Pancreas (tissue), 10 donors: ENCODE measurements at places on chromosomes 4 and X. TPM values are rescaled to one million over a fixed set of nuclear protein-coding genes. Genes with fewer than 3 reads are reported as not detected.

Gene DCX
- total RNA-seq, result 0.03 TPM

Gene CT45A1
- total RNA-seq, result not detected

Gene PPM1K
- 19.4 TPM for total RNA-seq

Gene EGF
- total RNA-seq, result 25.1 TPM

Gene UGT2B11
- not detected for total RNA-seq

Gene HS6ST2
- 3.1 TPM for total RNA-seq

Gene SHISA3
- total RNA-seq, result not detected

DNA sequence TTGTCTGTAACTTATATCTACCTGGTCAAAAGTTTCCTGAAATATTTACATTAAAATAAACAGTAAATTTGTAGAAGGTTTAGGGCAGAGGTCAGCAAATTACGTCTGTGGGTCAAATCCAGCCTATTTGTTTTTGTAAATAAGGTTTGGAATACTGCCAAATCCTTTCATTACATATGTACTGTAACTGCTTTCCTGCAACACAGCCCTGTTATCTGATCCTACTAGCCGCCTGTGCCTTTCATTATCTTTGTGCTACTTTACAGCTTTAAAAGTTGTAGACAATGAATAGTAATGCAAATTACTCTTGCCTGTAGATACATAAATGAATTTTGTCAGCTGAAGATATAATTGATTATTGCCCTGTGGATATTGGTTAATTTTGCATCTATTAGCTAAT, 369.6 kb upstream of the SLC7A11 start:
- H3K36me3 ChIP-seq, result no peaks in the 10 kb centered on the region
- no peak overlapping the region for H3K4me3 ChIP-seq
- H3K27ac ChIP-seq, result no peak overlapping the region
- no peaks in the 10 kb centered on the region for H3K4me1 ChIP-seq
- no peak for DNase-seq
- H3K27me3 ChIP-seq, result no peaks in the 10 kb centered on the region

GRCh38 chrX:53440101-53440500, 5.9 kb upstream of the HSD17B10 start:
- DNase-seq, result no peak
- H3K27me3 ChIP-seq, result no peaks in the 10 kb centered on the region
- H3K27ac ChIP-seq, result no peak overlapping the region
- no peaks in the 10 kb centered on the region for H3K36me3 ChIP-seq
- no peaks in the 10 kb centered on the region for H3K4me1 ChIP-seq
- H3K4me3 ChIP-seq, result no peak overlapping the region

DNA sequence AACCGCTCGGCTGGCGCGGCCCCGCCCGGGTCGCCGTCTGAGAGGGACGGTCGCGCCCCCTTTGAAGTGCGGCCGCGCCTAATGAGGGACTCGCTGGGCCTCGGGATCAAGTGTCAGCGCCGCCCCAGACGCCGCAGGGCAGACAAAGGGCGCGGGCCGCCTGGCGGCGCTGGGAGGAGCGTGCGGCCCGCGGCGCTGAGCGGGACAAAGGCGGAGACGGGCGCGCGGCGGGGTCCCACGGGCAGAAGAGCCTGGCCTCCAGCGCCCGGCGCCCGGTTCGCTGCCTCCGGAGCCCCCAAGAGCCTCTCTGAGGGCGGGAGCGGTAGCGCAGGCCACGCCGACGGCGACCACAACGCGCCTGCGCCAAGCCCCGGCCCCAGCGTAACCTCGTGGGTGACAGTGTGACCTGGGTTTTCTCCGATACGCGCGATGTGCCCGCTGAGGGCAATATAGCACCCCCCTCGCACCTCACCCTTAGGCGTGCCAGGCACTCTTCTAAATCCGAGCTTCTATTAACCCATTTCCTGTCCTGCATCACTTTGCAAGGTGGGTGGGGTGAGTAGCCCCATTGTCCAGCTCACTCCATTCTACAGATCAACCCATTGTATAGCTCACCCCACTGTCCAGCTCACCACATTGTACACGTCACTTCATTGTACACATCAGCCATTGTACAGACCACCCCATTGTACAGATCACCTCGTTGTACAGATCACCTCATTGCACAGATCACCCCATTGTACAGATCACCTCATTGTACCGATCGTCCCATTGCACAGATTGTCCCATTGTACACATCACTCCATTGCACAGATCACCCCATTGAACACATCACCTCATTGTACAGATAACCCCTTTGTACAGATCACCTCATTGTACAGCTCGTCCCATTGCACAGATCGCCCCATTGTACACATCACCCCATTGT, 33.7 kb upstream of the STX18 start:
- no peaks in the 10 kb centered on the region for H3K36me3 ChIP-seq
- DNase-seq, result peak; percentile 59
- no peaks in the 10 kb centered on the region for H3K4me1 ChIP-seq

DNA sequence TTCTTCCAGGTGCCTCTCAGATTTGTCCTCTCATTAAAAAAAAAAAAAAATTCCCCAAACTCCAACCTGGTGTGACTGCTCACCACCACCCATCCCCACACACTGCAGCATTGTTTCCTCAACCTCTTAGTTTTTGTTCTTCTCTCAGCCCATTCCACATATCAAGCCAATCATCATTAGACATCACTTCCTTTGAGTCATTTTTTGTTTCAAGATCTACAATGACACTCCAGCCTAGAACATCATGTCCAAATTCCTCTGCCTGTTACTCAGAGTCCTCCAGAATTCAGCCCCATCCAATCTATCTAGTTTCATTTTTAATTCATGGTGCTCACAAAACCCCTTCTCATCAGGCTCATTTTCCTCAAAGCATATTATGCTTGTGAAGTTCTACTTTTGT, 262.5 kb upstream of the TEX13A start:
- DNase-seq, result no peak
- no peaks in the 10 kb centered on the region for H3K4me1 ChIP-seq
- no peak overlapping the region for H3K4me3 ChIP-seq
- no peaks in the 10 kb centered on the region for H3K27me3 ChIP-seq
- H3K36me3 ChIP-seq, result no peaks in the 10 kb centered on the region

GRCh38 chrX:154420402-154420756, 8.1 kb upstream of the ATP6AP1 start:
- no peaks in the 10 kb centered on the region for H3K27me3 ChIP-seq
- H3K27ac ChIP-seq, result no peak overlapping the region
- no peak for DNase-seq
- H3K4me1 ChIP-seq, result no peaks in the 10 kb centered on the region
- no peak overlapping the region for H3K4me3 ChIP-seq

DNA sequence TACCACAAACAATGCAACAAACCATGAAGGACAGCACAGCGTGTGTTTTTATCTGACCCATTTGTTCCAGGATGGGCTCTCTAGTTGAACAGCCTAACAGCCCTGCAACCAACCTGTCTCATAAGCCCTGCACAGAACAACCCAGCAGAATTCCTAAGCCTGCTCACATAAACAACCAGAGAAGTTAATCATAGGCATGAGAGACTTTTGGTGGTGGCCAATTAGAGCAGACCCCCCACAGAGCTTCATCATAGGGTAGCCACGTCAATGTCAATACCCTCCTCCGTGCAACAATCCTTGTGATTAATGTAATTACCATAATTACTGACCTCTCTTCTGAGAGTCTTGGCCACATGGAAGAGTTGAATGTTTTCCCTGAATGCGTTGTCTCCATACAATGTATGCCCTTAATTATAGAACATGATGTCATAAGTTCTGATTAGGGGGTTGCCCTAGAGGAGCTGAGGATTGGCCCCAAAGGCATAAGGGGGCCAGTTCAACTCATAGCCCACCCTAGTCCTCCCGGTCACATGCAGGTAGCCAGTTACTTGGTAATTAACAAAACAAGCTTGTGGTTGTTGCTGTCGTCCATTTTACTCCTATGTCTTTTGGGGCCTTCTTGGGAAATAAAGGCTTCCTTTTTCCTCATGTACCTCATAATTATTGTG, 92.7 kb downstream of the SYNPO2 start:
- no peaks in the 10 kb centered on the region for H3K4me1 ChIP-seq
- no peaks in the 10 kb centered on the region for H3K27me3 ChIP-seq
- no peak for DNase-seq
- no peaks in the 10 kb centered on the region for H3K36me3 ChIP-seq
- no peak overlapping the region for H3K27ac ChIP-seq

DNA sequence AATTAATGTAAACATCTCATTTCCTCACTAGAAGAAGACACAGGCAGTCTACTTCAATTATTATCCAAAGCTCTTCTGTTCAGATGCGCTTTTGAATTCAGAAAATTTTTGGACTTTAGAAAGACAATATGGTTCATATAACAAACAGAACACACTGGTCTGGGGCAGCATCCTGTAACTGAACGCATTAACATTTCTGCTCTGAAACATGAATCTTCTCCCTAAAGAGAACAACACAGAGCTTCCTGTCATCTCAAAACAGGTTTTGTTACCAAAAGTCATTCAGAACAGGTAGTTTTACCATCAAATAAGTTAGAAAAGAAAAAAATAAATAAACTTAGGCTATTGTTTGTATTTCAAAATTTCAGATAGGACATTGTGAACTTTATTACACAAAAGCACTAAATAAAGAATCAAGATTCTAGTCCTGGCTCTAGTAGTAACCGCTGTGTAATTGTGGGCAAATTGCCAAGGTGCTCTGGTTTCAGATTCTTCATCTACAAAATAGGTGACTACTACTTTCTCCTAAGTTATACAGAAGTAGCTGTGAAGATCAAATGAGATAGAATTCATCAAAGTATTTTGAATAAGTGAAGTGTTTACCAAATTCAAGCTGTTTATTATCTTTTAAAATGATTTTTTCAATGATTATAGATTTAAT, 252.3 kb upstream of the RASGEF1B start:
- no peaks in the 10 kb centered on the region for H3K27me3 ChIP-seq
- no peak overlapping the region for H3K4me3 ChIP-seq
- DNase-seq, result no peak
- H3K36me3 ChIP-seq, result no peaks in the 10 kb centered on the region

- H3K36me3 ChIP-seq, result no peaks in the 10 kb centered on the region
- no peaks in the 10 kb centered on the region for H3K4me1 ChIP-seq
- DNase-seq, result no peak
Observed at GRCh38 chr4:98862371-98862770, 66.6 kb downstream of the EIF4E start.

- DNase-seq, result peak; percentile 65
- H3K4me3 ChIP-seq, result peak within 1 kb of the TSS; percentile 43
- H3K27ac ChIP-seq, result no peak within 1 kb of the TSS
- no peaks in the 10 kb centered on the region for H3K36me3 ChIP-seq
- H3K4me1 ChIP-seq, result no peaks in the 10 kb centered on the region
- H3K27me3 ChIP-seq, result no peaks in the 10 kb centered on the region
Observed at GRCh38 chrX:76427560-76428242, at the start of gene MAGEE1. MAGEE1 (plus strand) TSS chrX:76427710; CDS start chrX:76427931, 221 bp downstream.

DNA sequence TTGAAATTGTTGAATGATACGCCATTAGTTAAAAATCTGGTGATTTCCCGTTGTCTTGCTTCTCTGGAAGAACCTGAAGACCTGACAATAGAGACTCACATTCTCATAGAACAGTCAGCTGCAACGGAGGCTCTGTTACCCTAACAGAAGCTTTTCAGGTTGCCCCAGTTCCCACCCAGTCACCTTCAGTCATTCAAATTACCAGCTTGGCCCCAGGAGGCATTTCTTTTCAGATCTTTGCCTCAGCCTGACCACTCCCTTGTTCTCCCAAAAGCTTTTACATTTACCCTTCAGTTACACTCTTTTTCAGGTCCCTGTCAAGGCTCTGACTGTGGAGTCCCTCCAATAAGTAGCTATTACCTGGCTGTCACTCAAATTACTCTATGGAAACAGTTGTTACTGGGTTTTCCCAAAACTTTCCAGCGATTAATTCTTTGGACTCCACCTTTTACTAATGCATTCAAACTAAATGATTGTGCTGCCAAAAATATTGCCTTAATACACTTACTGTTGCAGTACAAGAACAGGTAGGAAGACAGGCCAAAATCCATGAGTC, 162.2 kb upstream of the FTHL17 start:
- no peak overlapping the region for H3K4me3 ChIP-seq
- no peak for DNase-seq
- H3K4me1 ChIP-seq, result no peaks in the 10 kb centered on the region
- no peaks in the 10 kb centered on the region for H3K27me3 ChIP-seq
- H3K36me3 ChIP-seq, result no peaks in the 10 kb centered on the region
- no peak overlapping the region for H3K27ac ChIP-seq

GRCh38 chr4:141705747-141706377, 69.5 kb downstream of the IL15 start:
- no peak overlapping the region for H3K4me3 ChIP-seq
- no peak for DNase-seq
- no peak overlapping the region for H3K27ac ChIP-seq
- no peaks in the 10 kb centered on the region for H3K4me1 ChIP-seq
- H3K36me3 ChIP-seq, result no peaks in the 10 kb centered on the region
- no peaks in the 10 kb centered on the region for H3K27me3 ChIP-seq

GRCh38 chrX:7062903-7063302, 84.6 kb upstream of the STS start:
- no peaks in the 10 kb centered on the region for H3K4me1 ChIP-seq
- no peaks in the 10 kb centered on the region for H3K36me3 ChIP-seq
- H3K27me3 ChIP-seq, result no peaks in the 10 kb centered on the region
- H3K27ac ChIP-seq, result no peak overlapping the region
- no peak for DNase-seq
- no peak overlapping the region for H3K4me3 ChIP-seq

- H3K36me3 ChIP-seq, result no peaks in the 10 kb centered on the region
- no peaks in the 10 kb centered on the region for H3K4me1 ChIP-seq
- no peak overlapping the region for H3K4me3 ChIP-seq
- no peaks in the 10 kb centered on the region for H3K27me3 ChIP-seq
- DNase-seq, result no peak
- no peak overlapping the region for H3K27ac ChIP-seq
Observed at GRCh38 chr4:26299254-26299882, 21.4 kb upstream of the RBPJ start.

DNA sequence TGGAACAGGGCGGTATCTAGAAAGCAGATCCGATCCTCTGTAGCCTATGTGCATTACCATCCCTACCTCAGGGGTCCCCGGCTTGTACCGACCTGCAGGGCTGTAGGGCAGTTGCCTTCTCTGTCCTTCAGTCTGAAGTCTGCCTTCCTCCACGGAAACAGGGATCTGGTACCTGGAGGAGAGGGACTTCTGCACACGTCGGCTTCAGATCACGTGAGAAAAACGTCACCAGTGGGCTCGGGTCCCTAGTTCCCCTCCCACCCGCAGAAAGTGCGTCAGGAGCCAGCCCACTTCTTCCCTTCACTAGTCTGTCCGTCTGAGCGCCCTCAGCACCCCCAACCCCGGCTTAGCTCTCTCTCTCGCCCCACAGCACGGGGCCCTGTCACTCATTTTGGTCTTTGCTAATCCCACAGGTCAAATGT, at the start of gene TCEAL5:
Gene TCEAL5, minus strand, starts transcription at position 170 of the 422 bp plus-strand sequence. CDS start 2,187 bp downstream, outside the sequence.
- no peak within 1 kb of the TSS for H3K4me3 ChIP-seq
- no peak for DNase-seq
- no peaks in the 10 kb centered on the region for H3K36me3 ChIP-seq
- no peaks in the 10 kb centered on the region for H3K4me1 ChIP-seq
- H3K27ac ChIP-seq, result no peak within 1 kb of the TSS

DNA sequence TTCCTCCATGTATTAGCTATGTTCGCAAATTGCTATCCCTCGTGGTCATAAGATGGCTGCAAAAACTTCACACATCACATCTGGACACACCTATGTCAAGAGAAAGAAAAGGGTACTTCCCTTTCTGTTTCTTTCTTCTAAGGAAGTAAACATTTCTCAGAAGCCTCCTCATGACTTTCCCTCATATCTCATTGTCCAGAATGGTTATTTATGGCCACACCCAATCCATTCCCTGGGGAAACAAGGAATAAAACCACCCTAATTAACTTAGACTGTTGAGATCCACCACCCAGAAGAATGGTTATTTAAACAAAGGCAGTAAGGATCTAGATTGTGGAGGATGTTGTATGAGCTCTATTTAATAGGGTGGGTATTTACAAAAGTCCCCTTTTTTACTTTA, 160.8 kb upstream of the LNX1 start:
- H3K4me3 ChIP-seq, result no peak overlapping the region
- H3K36me3 ChIP-seq, result no peaks in the 10 kb centered on the region
- H3K27ac ChIP-seq, result no peak overlapping the region
- DNase-seq, result no peak
